ENCODE measurements at places on chromosomes 6 and 20.
A peak's percentile ranks its signal among the peaks of the same experiment; 100 is the strongest.

DNA sequence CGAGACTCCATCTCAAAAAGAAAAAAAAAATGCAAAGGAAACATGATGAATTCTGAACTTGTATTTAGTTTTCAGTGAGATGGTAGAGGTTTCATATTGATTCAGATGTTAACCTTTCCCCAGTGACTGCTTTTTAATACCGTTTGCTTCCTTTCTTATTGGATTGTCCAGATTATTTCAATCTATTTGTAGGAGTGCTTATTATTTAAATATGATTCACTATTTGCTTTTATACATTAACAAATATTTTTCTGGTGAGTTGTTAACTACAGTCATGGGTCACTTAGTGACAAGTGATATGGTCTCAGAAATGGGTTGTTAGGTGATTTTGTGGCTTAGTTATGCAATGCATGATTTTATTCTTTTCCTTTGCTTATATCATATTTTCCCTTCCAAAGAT is 8.4 kb downstream of the PI3 start:
- no peak for DNase-seq

GRCh38 chr20:35981969-35982368 is 13.6 kb downstream of the CNBD2 start:
- DNase-seq: no peak

GRCh38 chr6:35497571-35498421 is 917 bp upstream of the TEAD3 start:
- peak; percentile 85 for DNase-seq

GRCh38 chr20:50673146-50673465 is 18.2 kb downstream of the RIPOR3 start:
- DNase-seq: no peak

DNA sequence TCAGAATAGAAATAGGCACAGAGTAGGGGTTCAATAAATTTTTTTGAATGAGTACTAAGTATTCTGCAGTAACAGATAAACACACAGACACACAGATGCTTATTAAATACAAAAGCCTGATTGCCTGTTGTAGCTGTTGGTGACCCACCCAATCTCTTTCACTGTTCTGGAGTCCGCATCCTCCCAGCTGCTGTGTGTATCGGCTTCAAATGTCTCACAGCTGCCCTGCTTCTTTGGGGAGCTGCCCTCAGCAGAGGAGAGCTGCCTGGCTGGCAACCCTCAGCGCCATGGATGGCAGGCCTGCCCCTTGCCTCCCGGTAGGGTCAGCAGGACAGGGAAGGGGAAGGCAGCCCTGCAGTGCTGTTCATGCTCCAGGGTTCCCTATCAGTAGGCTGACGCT is 85.9 kb upstream of the PRND start:
- no peak for DNase-seq

DNA sequence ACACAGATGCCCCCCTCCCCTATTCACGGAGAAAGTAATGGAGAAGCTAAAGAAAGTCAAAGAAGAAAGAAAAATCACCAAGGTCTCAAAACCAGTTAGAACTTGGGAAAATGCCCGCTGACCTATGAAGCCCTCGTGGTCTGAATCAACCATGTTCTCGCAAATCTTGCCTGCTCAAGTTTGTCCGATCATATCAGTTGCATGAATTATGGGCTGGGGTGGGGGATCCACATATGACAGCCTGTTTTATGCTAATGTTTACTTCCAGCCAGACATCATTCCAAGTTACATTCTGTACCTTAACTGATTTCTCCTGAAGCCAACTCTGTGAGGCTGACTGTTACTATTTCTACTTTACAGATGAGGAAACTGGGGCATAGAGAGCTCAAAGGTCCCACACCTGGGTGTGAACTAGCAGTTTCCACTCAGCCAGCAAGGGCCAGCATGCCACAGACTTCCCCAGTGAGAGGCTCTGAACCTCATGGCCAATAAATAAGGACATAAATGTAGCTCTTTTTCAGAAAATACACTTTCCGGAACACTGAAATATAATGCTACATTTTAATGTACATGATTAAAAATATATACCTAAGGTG is 2.1 kb downstream of the RNASET2 start:
- DNase-seq: no peak

- peak; percentile 32 for DNase-seq
These were observed 88.4 kb downstream of the HACE1 start for GRCh38 chr6:104771258-104771832.

GRCh38 chr6:129662980-129663431 is 47.0 kb downstream of the ARHGAP18 start:
- no peak for DNase-seq

GRCh38 chr20:49919461-49919860 is 4.1 kb upstream of the SPATA2 start:
- no peak for DNase-seq

DNA sequence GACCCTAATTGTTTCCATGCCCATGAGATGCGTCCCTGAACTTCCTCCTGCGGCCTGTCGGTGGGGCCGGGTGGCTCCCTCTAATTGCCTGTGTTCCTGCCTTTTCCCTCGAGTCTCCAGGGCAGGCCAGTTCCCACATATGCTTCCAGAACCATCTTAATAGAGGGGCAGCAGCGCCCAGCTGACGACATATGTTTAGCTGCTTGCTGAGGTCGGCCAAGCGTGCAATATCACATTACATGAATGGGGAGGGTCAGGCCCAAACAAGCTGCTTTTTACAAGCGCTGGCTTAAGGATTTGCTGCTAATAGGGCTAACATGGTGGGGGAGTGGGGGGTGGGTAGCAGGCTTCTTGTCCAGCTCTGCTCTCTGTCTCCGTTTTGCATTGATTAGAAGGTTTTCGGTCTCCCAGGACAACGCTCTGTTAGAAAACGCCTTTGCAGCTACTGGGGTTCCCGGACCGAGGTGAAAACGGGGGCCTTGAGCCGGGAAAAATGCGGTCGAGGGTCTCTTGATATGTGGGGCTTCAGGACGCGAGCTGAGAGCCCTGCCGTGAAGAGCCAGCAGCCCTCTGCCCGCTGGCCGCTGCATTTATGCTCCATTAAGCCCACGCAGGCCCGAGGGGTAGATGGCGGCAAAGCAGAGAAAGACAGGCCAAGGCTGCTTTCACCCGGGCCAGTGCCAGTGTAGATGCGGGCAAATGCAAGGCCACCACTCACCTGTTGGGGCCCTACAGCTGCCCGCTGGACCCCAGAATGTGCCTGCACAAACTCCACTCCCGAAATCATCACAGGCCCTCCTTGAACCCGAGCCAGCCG is 308.5 kb downstream of the BMP7 start:
- no peak for DNase-seq

GRCh38 chr6:26554697-26555504 is 16.7 kb downstream of the HMGN4 start:
- peak; percentile 73 for DNase-seq

DNA sequence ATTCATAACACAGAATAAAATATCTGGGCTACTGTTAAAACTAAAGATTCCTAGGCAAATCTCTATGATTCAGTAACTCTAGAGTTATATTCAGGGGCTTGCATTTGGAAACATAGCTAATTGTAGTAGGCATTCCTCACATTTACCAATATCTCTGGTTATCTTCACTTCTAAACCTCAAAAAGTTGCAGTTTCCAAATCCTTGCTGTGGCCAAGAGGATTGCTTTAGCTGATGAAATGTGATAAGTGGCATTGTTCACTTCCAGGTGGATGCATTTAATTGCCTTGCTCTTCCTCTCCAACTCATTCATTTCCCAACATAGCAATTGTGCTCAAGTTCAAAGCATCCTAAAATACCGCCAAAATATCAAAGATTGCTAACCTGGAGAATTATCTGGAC is 246.6 kb downstream of the GRIK2 start:
- no peak for DNase-seq

DNA sequence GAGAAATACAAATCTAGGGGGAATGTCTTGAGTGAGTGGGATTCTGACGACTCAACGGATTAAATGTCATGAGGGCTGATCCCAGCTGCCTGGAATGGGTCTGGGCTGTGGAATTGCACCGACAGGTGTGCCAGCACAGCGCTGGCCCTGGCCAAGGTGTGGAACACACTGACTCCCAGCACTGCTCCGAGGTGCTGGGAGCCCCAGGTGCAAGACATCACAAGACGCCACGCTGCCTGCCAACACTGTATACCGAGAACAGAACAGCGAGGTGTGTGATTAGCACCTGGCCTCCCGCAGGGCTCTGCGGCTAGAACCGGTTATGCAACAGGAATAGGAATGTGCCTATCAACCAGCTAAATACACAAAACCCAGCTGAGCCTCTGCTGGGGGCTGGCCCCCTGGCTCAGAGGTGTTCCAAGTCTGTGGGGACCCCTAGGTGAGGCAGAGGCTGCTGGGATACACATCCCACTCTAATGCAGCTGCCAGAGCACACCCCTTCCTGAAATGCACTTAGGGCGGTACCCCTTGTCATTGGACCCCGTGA is 24.8 kb upstream of the APMAP start:
- DNase-seq: no peak

GRCh38 chr6:144008120-144008811 is at the start of gene PLAGL1:
PLAGL1 (minus strand) TSS chr6:144008259; CDS start chr6:143948136, 60,123 bp downstream.
- peak; percentile 63 for DNase-seq

DNA sequence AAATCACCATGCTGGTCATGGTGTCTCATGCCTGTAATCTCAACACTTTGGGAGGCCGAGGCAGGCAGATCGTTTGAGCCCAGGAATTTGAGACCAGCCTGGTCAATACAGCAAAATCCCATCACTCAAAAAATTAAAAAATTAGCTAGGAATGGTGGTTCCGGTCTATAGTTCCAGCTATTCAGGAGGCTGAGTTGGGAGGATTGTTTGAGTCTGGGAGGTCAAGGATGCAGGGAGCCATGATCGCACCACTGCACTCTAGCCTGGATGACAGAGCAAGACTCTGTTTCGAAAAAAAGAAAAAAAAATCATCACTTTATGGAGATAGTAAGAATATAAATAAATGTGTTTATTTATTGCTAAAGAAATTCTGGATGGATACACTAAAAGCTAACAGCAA is 124.1 kb downstream of the RNGTT start:
- DNase-seq: no peak

DNA sequence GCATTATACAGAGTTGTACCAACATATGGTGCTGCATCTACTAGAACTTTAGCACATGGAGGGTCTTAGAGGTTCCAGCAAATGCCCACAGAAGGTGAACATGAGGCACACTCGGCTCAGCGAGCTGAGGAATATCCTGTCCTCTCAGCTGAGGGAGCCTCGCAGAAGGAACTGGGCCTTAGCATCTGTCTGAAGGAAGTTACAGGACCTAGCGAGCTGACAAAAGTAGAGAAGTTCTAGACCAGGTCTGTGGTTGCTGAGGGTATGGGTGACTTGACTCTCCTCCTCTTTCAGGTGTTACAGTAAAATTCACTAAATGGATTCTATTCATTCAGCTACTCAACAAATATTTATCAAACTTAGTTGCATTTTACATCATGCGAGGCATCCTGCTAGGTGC is 157.2 kb downstream of the ZDHHC14 start:
- no peak for DNase-seq

DNA sequence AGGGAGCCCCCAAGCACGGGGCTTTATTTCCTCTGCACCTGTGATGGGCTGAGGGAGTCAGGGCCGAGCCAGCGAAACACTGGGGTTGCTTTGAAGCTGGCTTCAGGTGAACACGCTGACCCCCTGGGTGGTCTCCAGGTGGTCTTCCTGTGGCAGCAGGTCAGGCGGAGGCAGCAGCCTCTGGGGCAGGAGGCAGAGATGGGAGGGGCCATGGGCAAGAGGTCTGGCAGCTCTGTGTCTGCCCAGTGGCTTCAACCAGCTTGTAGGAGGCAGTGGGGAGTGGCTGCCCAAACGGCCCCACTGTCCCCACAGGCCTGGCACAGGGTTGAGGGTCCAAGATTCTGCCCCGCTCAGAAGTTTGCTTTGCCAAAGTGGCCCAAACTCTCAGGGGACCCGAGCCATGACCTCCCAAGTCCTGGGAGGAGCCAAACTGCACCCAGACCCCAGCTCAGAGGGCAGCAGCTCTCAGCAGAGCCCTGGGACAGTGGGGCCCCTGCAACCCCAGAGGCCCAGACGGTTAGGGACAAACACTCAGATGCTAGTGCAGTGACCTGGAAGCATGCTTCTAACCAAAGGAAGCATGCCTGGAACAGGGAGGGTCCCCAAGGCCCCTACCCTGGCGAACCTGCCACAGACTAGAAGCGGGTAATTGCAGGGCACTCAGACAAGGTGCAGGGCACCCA is 15.3 kb downstream of the NTSR1 start:
- no peak for DNase-seq

- no peak for DNase-seq
These were observed 234.4 kb downstream of the LAMA2 start for GRCh38 chr6:129117355-129117754.

DNA sequence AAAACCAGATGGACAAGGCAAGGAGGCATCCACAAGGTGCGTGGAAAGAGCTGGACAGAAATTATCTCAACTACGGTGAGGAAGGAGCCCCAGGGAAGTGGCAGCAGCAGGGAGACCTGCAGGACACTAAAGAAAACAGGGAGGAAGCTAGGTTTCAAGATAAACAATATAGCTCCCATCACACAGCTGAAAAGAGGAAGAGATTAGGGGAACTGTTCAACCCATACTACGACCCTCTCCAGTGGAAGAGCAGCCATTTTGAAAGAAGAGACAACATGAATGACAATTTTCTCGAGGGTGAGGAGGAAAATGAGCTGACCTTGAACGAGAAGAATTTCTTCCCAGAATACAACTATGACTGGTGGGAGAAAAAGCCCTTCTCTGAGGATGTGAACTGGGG is 26.8 kb downstream of the TRMT6 start:
- DNase-seq: no peak
